Right renal pelvis (tissue), 4 donors: ENCODE measurements at places on chromosomes 1 and 21.

DNA sequence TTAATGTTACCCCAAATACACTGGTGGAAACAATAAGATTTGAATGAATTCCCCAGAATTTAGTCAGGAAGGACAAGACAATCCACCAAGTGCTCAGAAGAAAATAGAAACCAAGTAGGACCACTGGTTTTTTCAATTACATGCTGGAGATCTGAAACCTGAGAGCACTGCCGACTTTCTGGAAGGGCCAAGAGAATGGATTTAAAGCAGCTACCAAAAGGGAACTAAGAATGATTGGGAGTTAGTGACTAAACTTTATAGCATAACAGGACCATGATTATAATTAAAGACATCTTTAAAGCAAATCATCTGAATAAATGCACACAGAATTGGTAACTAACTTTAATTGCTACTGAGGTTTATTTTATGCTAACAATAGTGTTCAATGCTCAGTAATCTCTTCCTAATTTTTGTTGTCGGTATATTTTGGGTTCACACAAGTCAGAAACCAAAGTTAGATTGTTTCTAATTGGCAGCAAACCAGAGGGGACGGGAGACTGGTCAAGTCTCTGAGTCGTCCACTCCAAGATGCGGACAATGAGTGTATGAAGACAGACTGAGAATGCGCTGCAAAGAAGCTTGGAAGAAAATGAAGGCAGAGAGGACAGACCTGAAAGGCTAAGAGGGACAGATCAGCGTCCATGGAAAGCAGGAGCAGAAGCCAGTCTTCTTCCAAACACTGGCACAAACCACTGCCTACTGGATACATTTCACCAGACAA lies 2.3 kb upstream of the RGS13 start:
- DNase-seq, result no peak

DNA sequence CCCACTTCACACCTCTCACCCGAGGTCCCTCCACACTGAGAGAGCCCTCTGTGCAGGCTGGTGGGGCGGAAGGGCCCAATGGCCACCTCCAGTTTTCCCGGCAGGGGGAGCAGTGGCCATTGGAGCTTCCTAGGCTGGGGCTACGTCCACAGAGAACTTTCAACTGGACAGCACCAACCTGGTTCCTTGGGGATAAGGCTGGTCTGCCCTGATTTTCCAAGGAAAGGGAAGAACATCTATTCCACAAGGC lies 20.3 kb upstream of the LAPTM5 start:
- DNase-seq, result no peak

DNA sequence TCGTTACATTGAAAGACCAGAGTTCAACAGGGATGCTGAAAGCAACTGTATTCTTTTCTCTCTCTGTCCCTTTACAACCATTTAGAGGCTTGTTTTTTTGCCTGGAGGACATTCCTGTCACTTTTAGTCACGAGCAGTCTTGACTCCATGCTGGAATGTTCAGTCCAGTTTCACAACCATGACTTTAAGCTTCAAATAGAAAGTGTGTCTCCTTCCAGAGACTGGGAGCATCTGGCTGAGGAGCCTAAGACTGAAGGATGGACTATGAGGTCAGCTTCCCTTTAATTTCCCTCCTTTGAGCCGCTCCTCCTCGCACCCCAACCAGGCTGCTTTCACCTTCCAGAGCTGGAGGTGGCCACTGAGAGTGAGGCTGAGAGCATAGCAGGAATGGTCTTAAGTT lies 10.5 kb upstream of the RYR2 start:
- DNase-seq, result no peak

- no peak for DNase-seq
These were observed 155.8 kb upstream of the PTGFR start for GRCh38 chr1:78334952-78335351.

- no peak for DNase-seq
These were observed 20.5 kb downstream of the WNT2B start for GRCh38 chr1:112529301-112529700.

GRCh38 chr21:15774590-15774989 lies 44.8 kb downstream of the USP25 start:
- DNase-seq, result no peak

GRCh38 chr1:117607471-117607870 lies 1.6 kb downstream of the TENT5C start:
- no peak for DNase-seq

- no peak for DNase-seq
These were observed 329.0 kb upstream of the DAB1 start for GRCh38 chr1:57752843-57753242.

DNA sequence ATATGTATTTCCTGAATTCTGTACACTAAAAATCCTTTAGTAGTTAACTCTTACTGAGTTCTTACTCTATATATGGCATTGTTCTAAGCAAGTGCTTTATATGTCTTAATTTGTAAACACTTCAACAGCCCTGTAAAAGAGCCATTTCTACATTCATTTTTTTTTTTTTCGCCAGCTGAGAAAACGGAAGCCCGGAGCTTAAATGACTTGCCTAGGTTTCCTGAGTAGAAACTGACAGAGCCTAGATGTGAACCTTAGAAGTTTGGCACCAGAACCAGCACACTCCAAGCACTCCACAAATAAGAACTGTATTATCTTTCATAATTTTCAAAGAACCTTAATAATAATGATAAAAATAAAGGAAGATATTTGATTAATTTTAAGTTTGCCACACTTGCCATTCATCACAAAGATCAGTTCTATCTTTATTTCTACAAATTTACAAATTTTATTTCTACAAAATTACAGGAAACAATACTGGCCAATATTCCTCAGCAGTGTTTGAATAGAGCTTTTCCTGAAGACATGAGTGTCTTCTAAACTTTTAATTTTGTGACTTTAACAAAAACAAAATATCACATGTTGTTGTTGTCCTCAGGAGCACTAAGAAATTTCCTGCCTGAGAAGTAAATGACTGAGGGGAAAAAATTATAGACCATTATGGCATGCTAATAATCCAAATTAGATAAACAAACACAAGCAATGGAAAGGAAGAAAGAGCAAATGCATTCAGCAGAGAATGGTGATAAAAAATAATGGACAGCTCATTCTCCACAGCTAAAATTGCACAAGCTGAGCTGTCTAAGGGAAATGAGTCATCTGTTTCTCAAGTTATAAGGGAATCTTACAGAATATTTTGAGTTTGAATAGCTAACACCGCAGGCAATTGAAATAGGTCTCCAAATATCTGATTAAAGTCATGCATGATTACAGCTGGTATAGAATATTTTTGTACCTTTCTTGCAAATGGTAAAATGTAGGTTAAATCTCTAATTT lies 71.2 kb downstream of the DPYD start:
- peak; percentile 7 for DNase-seq

DNA sequence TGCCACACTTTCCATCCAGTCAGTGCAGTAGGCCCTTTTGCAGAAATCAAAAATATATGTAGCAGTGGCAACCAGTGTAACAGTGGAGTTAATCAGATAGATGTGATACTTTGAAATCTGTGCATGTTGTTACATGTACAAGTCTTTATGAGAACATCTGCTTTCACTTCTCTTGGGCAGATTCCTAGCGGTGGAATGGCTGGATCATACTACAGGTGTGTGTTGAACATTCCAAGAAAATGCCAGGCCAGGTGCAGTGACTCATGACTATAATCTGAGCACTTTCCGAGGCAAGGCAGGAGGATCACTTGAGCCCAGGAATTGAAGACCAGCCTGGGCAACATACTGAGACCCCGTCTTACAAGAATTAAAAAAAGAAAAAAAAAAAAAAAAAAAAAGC lies 55.3 kb downstream of the GNB1 start:
- DNase-seq, result no peak

DNA sequence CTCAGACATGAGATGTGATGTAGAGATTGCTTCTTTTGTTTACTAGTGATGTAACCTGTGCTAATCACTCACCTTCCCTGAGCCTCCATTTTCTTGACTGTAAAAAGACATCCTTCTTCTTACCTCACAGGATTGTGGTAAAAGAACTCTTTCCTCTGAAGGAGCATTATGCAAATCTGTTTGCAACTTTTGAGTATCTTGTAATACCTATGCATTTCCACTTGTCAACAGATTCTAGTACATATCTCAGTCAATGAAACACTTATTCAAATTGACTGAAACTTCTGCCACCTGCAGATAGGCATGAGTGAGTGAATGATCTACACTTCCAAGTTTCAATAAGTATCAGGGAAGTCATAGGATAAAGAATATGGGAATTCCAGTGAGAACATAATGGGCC lies 174.7 kb downstream of the HHIPL2 start:
- DNase-seq, result no peak
